ENCODE measurements at places on chromosomes 4 and X.

- no peak for DNase-seq
Measured at GRCh38 chr4:129248621-129249020, 152.7 kb downstream of the C4orf33 start.

GRCh38 chr4:61332693-61333092 is 132.6 kb downstream of the ADGRL3 start:
- DNase-seq, result no peak

GRCh38 chr4:2168469-2169319 is 73.2 kb downstream of the HAUS3 start:
- DNase-seq, result no peak

DNA sequence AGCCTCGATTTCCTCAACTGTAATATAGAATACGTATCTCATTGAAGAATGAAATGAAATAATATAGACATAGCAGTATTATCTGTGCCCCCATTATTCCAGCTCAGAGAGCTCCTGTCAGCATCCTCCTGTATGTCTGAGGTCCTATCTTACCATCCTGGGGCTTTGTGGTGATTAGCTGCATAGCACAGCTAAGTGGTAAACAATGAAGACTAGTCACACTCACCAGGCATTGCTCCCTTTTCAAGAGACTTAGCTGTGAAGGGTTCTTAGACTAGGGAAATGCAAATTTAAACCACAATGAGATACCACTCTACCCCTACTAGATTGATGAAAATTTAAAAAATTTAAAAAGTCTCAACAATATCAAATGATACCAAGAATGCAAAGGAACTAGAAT is 172.9 kb downstream of the SLC39A8 start:
- DNase-seq, result no peak

Measured in NB4 (cell line).